Activated effector memory CD4-positive, alpha-beta T cell treated with Interleukin-2 at 50 U/mL for 16 hours (primary cell): ENCODE measurements at places on chromosomes 6 and 20.
A peak's percentile ranks its signal among the peaks of the same experiment; 100 is the strongest.

DNA sequence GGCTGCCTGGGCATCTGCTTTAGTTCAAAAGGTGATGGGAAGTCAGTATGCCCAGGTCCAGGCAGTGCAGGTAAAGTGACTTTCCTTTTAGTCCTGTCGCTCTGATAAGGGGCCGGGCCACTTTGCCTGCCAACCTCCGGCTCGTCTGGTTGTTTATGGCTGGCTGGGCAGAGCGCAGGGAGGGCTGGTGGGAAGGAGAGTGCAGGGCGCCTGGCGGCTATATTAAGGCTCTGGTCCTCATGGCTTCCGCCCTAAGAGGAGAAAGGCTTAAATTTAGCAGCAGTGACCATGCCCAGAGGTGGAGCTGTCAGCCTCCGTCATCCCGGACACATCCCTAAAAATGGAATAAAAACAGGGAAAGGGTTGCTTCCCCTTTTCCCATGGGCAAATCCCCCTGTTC is 14.6 kb downstream of the GATA5 start:
- no peak for DNase-seq

DNA sequence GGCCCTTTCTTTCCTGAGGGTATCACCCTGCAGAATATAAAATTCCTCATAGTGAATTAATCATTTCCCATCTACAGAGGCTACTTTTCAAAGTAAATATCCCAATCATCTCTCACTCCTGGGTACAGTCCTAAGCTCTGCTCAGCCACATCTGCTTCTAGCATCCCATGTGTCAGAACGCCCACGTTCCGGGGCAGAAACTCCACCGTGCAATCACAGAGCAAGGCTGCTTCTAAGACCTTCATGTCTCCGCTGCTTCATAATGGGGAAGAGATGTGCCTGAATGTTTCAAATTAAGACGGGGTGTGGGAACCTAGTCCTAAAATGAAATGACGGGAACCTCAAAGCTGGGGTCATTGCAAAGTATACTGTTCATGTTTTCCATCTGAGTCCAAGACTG is 208.8 kb upstream of the GMDS start:
- DNase-seq, result no peak

- DNase-seq, result peak; percentile 64
Measured at GRCh38 chr20:63736893-63737694, 630 bp downstream of the LIME1 start.

DNA sequence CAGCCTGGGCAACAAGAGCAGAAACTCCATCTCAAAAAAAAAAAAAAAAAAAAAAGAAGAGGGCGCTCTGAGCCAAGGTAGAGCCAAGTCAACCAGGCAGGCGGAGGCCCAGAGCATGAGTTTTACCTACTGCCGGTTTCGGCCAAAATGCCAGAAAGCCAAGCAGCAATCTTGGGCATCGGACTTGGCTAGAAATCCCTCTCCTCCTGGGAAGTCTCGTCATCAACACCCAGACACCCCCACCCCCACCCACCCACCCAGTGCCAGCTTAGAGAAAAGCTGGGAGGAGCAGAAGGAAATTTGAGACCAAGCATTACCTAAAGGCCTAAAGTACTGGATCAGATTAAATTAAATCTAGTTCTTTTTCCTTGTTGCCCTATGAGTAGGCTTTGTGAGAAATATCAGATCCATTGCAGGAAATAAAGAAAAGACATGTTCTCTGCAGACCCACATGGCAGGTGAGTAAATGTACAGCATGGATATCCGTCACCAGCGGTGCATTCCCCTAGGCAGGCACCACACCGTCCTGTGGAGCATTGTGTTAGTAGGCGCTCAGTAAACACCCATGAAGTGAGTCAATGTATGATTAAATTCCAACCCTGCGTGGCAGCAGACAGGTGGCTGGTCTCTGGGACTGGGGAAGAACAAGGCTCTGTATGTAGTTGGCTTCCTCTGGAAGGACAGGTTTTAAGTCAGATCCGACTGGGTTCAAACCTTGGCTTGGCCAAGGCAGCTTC is 21.0 kb downstream of the RIPOR3 start:
- no peak for DNase-seq

GRCh38 chr6:8402546-8402945 is 32.8 kb downstream of the SLC35B3 start:
- DNase-seq, result no peak

- DNase-seq, result no peak
Measured at GRCh38 chr6:101266063-101266462, 127.4 kb upstream of the GRIK2 start.

DNA sequence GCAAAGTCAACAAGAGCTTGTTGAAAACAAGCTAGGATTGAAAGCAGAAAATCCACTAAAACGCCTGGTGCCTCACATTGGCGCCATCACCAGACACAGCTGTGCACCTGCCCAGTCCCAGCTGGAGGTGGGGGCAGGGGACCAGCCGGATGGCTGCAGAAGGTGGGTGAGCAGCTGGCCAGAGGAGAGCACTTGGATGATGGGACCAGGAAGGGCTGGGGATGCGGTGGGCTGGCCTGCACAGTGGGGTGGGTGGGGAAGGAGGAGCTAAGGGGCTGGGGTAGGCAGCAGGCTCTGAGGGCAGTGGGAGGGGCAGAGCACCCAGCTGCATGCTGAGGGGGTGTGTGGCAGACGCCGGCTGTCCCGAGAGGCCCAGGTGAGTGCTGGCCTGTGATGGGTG is 7.1 kb downstream of the CABLES2 start:
- DNase-seq, result no peak

DNA sequence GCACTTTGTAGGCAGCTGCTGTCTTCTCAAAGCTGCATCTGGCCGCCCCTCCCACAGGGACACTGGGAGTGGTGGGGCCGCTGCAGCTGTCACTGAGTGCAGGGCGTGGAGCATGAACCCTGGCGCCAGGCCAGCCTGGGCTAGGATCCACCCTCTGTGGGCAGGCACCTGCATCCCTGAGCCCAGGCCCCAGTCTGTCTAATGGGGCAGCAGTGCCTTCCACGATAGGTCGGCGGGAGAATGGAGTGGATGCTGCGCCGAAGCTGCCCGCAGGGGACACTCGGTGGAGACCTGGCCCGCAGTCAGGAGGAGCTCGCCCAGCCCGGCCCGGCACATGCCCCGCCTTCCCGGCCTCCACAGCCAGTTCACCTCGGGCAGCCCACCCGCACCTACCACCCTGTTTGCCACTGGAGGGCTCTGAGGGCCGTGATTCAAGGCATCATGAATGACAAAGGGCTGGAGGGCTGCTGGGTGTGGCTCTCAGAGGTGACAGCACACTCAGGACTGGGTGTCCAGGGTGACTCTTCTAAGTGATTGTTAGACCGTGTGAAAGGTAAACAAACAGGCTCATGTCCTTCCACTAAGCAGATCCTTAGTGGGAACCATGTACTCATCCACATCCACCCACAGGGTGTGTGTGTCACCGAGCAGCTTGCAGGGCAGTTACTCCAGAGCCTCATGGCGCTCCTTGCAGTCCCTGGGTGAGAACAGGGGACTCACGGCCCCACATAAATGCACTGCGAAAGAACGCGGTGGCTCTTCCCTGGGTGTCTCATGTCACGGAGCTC is 133.9 kb downstream of the AGPAT4 start:
- DNase-seq, result no peak

DNA sequence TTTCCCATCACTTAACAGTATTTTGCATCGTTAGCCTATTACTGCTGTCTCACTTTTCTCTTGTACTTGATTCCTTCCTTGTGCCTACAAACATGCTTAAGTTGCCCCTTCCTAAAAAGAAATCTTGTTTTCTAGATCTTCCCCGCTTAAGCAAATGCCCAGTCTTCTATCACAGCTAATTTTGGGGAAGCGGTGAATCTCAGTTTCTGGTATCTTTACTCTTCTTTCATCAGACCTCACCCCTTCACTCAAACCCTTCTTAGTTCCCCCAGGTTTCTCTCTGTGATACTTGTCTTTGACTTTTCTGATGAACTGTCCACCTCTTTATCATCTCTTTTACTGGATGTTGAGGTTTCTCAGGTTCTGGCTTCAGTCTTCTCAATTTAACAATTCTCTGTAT is 14.2 kb downstream of the VAPB start:
- no peak for DNase-seq

- peak; percentile 6 for DNase-seq
Measured at GRCh38 chr20:21102603-21103311, 3.4 kb downstream of the LINC00237 start.

DNA sequence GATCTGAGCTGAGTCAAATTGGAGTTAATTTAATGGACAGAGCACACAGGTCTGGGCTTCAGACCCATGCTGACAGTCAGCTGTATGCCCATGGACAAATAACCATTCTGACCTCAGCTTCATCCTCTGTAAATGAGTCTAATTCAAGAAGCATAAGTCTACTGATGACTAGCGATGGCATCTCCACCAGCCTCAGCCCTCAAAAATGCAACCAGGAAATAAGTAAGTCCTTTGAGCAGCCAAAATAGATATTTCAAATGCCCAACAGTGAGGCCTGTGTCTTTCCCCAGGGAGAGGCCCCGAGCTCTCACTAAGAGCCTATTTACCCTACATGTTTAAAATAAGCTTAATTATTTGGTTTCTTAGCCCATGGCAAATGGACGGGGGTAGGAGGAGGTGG is 114.2 kb upstream of the MTHFD1L start:
- no peak for DNase-seq

DNA sequence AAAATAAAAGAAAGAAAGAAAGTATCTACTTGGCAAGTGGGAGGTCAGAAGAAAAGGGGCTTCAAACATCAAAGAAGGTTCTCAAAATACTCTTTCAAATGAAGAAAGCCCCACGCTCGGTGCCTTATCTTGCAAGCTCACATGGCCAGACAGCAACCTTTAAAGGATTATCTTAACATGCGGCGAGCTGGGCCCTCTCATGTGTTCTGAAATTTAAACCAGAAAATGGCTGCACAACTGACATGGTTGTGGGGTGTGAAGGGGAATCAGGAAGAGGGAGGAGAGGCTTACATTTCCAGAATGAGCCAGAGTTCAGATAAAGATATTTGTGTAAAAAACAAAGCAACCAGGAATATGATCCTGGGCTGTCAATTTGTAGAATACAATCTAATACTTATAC is 363.1 kb downstream of the PRKN start:
- no peak for DNase-seq

GRCh38 chr6:97450087-97450486 is 167.1 kb upstream of the MMS22L start:
- no peak for DNase-seq

GRCh38 chr6:61809004-61809595 is 476.9 kb downstream of the KHDRBS2 start:
- DNase-seq, result no peak

DNA sequence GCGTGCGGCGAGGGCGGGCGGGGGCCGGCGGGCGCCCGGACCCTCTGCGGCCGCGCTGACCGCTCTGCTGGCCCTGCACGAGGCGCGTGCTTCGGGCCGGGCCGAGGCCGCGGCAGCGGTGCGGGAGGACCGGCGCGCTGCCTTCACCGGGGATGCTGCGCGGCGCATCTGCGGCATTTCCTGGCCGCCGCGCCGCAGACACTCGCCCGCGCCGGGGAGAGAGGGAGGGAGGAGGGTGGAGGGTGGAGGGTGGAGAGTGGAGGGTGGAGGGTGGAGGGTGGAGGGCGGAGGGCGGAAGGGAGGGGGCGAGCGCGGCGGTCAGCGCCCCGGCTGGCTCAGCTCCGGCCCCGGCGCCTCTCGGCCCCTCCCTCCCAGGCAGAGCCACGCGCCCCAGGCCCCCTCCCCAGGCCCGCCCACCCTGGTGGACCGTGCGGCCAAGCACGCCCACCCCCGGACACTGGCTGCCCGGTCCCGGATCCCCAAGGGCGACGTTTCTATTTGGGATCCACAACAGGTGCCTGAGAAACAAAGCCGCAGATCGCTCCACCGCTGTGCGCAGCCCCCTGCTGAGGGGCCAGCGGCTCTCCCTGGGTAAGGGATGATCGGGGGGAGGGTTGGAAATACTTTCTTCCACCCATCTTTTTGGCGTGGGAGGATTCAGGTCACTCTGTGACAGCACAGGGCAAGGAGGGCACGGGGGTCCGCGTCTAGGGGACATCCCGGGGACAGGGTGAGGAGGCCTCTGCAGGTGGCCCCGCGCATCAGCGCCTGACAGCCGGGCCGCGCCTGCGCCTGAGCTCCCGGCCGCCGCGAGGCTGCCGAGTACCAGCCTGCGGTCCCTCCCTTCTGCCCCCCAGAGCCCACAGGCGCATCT is 111.2 kb upstream of the BEND6 start:
- DNase-seq, result peak; percentile 47

GRCh38 chr20:24838546-24839535 is 110.2 kb upstream of the CST7 start:
- no peak for DNase-seq

GRCh38 chr20:18543932-18544331 is 23.3 kb upstream of the SMIM26 start:
- DNase-seq, result no peak

GRCh38 chr6:104162036-104162669 is 697.6 kb downstream of the HACE1 start:
- DNase-seq, result no peak

- DNase-seq, result no peak
Measured at GRCh38 chr6:48564036-48564820, 453.2 kb upstream of the PTCHD4 start.

DNA sequence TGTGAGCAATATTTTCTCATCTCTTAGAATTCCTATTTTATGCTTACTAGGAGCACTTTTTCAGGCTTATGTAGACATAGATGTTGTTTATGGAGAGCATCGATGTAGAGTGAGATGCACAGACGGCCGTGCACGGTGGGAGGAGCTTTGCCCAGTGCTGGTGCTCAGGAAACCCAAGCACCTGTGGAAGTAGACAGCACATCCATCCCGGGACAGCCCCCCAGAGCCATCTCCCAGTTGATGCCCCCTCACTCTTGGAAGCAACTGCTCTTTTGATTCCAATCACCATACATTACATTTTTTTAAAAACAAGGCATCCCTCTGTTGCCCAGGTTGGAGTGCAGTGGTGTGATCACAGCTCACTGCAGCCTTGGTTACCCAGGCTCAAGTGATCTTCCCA is 143.7 kb downstream of the SMOC2 start:
- DNase-seq, result no peak

DNA sequence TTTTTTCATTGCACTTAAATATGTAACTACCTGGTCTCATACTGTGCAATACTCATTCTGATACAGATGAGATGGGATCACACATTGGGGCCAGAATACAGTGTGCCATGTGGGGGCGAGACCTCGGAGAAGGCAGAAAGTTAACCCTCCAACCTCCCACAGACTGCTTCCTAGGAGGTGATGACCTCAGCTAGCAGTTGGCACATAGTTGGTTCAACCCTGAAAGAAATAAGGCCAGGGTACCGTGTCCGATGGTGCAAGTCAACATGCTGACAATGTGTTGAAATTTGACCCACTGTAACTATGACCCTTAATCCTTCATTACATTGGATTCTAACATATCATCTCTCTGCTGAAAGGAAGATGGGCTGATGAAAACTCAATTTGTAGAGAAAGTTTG is 61.9 kb downstream of the GJA10 start:
- no peak for DNase-seq
